8988T (cell line): ENCODE measurements at places on chromosomes 11 and 22.

DNA sequence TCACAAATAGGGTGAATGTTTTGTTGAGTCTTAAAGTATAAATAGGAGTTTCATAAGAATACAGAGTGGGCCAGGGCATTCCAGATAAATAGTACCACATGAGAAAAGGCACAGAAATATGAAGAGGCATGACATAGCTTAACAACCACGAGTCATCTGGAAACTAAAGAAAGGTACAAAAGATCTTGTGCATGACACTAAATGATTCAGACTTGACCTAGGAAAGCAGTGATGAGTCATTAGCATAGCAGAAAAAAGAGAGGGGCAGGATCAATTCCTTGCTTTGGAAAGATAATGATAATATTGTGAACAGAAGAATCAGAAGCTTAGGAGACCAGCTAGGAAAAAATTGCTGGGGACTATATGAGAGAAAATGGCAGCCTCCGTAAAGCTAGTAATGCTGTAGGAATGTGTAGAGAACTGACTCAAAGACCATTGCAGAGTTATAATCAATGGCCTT is 47.6 kb upstream of the FIBIN start:
- DNase-seq: no peak

DNA sequence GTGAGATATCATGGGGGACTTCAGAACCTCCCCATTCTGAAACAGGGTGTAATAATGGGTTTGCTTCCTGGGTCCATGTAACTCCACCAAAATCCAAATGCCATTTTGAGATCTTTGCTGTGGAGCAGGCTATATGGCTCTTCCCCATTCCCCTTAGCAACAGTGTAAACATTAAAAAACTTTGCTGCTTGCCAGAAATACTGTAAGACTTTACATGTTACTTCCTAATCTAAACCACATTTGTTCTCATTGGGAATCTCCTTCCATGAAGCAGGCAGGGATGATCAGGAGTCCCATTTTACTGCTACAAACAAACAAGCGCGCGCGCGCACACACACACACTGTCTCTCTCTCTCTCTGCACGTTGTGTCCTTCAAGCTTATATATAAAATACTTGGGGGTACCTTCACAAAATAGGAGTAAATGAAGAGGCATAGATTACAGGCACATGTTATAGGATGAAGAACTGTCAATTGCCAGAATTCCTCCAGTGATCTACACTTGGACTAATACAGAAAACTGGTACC is 86.5 kb downstream of the ANO3 start:
- DNase-seq: no peak

DNA sequence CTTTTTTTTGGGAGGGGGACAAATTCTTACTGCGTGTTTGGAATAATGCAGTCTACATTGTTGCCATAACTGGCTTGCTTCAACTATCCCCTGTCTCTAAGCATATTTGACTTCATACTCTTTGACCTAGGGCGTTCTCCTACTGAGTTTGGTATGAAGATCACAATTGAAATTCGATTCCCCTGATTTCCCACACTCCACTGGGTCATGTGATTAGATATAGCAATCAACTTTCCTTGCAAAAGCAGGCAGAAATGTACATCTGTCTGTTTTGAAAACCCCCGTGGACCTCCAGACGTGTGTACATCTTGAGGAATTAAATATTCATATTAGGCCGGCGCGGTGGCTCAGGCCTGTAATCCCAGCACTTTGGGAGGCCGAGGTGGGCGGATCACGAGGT is 13.8 kb upstream of the CARD18 start:
- no peak for DNase-seq

GRCh38 chr11:95306801-95307200 is 75.8 kb upstream of the SESN3 start:
- DNase-seq: no peak

DNA sequence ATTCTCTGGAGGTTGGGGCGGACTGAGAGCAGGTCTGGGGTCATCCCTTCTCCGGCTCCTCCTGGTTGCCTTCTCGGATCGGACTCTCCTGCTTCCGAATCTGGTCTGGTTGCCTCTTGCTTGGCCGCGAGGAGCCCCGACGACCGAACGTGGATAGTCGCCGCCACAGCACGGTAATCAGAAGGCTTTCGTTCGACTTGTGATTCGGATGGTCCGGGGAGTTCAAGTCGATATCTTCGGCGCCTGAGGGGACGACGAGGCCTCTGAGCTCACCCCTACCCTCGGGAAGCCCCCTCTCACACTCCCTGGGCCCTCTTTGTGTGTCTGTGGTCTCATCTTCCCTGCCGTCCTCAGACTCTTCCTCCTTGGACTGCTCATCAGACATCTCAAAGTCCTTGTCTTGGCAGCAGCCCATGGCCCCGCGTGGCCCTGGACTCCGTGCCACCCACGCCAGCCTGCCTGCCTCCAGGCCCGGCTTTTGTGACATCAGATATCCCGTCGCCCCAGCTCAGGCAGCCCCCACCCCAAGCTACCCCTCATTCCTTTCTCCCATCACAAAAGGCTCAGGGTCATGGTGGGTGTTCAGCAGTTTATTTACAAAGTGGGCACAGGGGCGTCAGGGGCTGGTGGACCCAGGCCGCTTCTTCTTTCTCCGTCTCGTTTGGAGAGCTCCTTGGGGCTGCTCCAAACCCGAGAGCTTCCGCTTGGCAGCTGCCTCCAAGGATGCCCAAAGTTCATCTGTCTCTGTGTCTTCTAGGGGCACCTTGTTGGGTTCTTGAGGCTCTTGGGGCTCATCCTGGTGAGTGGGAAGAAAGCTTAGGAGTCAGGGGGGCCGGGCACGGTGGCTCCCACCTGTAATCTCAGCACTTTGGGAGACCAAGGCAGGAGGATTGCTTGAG is at the start of gene TEX54:
TEX54 (minus strand) TSS at position 506 of the 899 bp plus-strand sequence.
- no peak for DNase-seq

GRCh38 chr11:25423436-25424199 is 908.3 kb upstream of the ANO3 start:
- DNase-seq: no peak

DNA sequence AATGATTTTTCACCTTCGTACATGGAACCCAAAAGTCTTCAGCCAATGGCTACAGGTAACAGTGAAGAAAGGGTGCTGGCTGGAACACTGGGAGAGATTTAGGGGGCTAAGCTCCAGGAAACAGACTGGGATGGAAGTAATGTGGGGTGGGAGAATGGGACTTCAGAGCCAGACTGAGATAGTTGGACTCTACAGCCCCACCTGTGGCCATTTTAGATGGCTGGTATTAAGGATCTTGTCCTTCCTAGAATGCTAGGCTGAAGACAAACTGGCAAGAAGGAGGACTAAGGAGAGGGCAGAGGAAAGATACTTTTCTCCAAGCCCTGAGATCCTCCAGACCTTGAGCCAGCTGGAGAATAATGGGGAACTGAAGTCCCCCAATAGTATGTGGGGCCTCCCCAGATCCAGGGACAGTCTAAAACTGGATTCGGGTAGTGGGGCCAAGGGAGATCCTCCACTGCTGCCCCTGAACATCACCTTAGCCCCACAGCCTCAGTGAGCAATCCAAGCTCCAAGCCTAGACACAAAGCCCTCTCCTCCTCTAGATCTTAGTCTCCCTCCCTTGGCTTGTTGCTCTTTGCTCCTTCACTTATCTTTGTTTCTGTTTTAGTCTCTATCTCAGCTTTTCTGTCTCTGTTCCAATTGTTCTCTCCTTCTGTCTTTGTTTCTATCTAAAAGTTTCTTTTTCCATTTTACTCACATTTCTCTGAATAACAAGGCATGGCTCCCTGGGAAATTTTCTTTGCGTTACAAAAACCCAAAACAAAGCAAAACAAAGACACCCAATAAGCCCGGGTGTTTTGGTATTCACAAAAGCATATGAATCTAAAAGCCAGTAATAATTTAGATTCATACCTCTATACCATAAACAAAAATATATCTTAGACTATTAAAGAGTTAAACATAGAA is 16.2 kb upstream of the RRAS2 start:
- DNase-seq: no peak

GRCh38 chr11:112941104-112941503 is 20.1 kb upstream of the NCAM1 start:
- DNase-seq: no peak

GRCh38 chr11:77118086-77118485 is 10.0 kb upstream of the MYO7A start:
- DNase-seq: no peak

DNA sequence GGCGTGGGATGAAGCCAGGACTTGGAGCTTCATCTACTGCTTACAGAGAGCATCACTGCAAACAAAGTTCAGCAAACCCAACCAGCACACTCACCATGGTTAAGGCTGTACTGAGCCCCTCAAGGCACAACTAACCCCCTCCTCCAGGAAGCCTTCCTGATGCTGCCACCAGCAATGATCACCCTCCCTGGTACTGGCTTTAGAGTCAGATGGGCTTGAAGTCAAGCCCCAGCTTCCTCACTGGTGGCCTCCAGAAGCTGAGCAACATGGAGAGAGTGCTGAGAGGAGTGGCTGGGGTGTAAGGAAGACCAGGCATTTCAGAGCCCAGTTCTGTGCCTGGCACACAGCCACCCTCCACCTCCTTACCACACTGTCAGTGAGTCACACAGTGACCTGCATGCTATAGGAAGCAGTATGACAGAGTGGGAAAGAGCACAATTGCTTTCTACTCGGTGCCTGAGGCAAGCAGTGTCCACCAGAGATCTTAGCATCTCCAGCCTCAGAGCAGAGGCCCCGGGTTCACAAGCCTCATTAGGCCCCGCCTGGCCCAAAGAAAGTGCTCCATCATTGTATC is 24.7 kb upstream of the BAIAP2L2 start:
- no peak for DNase-seq

DNA sequence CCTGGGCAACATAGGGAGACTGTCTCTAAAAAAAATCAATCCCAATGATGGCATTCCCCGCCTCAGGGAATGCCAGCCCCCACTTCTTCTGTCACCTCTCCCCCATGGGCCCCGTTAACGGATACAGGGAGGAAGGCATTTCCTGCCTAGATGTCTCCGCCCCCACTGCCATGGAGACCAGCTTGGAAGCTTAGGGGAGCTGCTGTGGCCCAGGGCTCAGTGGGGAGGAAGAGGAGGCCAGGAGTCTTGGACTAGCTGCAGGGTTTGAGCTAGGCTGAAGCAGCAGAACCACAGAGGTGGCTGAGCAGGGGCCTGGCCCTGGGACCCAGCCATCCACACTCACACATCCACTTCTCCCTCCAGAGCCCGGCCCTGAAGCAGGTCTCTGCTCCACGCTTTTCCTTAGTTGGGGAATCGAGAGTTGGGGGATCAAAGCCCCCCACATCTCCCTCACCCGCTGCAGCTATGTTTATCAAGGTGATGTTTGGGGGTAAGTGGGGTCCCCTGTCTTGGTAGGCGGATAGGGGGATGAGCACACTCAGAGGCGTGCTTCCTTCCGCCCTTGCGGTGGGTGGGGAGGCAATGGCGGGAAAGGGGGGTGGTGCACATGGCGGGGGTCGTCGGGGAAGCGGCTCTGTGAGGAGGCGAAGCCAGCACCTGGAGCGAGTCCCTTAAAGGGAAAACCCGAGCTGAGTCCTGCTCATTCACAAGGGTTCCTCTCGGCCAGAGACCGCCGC is at the start of gene C22orf15:
C22orf15 (plus strand) TSS at position 149 of the 737 bp plus-strand sequence; CDS start at position 466, 317 bp downstream.
- DNase-seq: no peak

DNA sequence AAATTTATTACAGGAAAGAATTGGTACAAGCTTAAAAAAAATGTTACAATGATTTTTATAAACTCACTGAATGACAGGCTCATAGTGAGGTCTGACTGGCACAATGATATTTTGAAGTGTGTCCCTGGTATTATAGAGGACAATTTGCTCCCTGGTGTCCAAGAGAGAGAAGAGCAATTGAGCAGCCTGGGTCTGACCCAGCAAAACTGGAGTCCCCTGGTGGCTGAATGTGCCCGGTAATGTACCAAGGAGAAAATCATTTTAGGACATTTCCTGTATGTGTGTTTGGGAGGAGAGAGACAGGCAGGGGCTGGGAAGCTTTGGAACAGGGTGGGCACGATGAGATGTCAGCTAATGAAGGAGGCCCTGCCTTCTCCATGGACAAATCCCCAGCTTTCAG is 125.3 kb downstream of the APOL5 start:
- DNase-seq: no peak

- DNase-seq: no peak
Observed at GRCh38 chr22:17920145-17920605, 104.2 kb downstream of the MICAL3 start.

DNA sequence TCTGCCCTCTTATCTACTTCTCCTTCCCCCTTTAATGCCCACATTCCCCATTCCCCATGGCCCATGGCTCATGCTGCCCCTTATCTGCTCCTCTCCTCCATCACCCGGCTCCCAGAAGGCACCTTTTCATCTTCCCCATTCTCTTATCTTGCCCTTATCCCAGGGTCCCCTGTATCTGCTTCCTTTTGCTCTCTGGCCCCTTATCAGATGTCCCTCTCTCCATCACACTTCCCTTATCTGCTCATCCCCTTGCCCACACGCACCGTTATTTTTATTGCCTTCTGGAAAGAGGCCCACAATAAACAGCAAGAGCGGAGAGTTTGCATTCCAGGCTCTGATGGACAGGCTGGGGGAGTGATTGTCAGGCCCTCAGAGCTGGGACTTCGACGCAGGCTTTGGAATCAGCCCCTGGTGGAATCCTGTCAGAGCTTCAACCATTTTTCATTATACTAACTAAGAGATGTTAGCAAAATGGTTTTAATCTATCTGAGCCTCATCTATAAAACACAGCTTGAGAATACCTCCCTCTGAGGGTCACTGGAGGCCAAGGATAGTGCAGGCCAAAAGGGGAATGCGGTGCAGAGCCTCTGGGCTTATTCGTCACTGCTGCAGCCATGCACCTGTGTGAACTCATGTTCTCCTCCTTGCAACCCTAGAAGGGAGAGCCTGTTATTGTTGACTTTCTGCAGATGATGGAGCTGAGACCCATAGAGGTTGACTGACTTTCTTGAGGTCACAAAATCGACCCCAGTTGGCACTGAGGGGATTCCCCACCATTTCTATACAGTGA is 37.0 kb upstream of the LRRC55 start:
- DNase-seq: no peak

DNA sequence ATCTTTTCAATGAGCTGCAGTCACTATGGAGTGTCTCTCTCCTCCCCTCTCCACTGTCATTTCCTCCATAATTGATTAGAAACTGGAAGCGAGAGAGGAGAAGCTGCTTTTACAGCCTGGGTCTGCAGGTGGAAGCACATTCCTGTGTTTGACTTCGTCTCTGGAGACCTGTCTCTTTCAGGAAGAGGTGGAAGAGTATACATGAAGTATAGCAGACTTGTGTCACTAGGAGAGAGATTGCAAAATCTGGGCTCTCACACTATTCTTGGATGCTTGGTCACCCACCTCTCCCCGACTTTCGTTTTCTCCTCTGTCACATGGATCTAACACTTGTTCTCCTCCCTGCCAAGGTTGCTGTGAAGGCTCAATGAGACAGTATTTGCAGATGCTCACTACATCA is 323.3 kb downstream of the NTM start:
- DNase-seq: no peak

GRCh38 chr11:34262531-34263081 is 95.2 kb downstream of the ABTB2 start:
- no peak for DNase-seq

DNA sequence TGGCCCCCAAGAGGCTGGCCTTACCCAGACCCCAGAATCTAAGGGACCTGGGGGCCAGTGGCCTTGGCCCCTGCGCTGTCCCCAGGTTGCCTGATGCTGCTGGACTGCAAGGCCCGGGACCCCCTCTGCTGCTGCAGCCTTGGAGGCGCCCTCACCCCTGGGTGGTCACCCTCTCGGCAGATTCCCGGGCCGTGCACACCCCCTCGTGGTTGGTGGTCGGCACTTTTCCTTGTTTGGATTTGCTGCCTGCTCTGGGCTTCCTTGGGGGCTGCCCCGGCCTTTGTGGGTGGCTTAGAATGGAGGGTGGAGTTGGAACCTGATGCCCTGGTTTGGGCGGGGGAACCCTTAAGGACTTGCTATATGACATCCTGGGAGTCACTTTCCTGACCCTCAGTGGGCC is 5.3 kb downstream of the RIN1 start:
- peak; percentile 31 for DNase-seq
